ENCODE measurements at places on chromosomes 2 and 18. TPM values are rescaled to one million over a fixed set of nuclear protein-coding genes. Genes with fewer than 3 reads are reported as not detected.

Gene HMSD
- total RNA-seq, result not detected

Gene IL1R1
- total RNA-seq, result 32.8 TPM

Gene TANK
- 45.9 TPM for total RNA-seq

Gene IL1RL1
- 0.56 TPM for total RNA-seq

Gene LDLRAD4
- total RNA-seq, result 3.3 TPM

Gene PREB
- total RNA-seq, result 60.4 TPM

Gene ANKRD30BL
- not detected for total RNA-seq

Gene ICA1L
- total RNA-seq, result 2.2 TPM

Gene KIF1A
- 0.83 TPM for total RNA-seq

Gene CAPN14
- total RNA-seq, result not detected

Gene GAL3ST2
- total RNA-seq, result 0.13 TPM

Gene NAT8
- total RNA-seq, result not detected

Gene SLC5A7
- not detected for total RNA-seq

Gene CNTNAP5
- total RNA-seq, result not detected

Gene CXXC1
- 45.9 TPM for total RNA-seq

Gene C18orf32
- 17.0 TPM for total RNA-seq

Gene METTL4
- total RNA-seq, result 4.8 TPM

Gene FHOD3
- total RNA-seq, result 3.3 TPM

Gene WDR54
- total RNA-seq, result 90.3 TPM

Gene RAD51AP2
- total RNA-seq, result not detected

Gene SNORC
- 14.4 TPM for total RNA-seq

Gene SH3RF3
- total RNA-seq, result 0.50 TPM

Gene AQP12B
- not detected for total RNA-seq

Gene GAD1
- 0.71 TPM for total RNA-seq

Gene CXCR4
- 0.71 TPM for total RNA-seq

Gene FAM228B
- 2.2 TPM for total RNA-seq

Gene UGT1A10
- total RNA-seq, result 0.49 TPM

Gene RBBP8
- 23.8 TPM for total RNA-seq

Gene SFT2D3
- total RNA-seq, result 5.4 TPM

Gene CYS1
- 1.3 TPM for total RNA-seq

Gene ELOA2
- not detected for total RNA-seq

Gene MXD1
- total RNA-seq, result 1.7 TPM

Gene CYP27A1
- 0.32 TPM for total RNA-seq

Gene POTEI
- not detected for total RNA-seq
